ENCODE measurements at places on chromosomes 7 and 10.

- DNase-seq: no peak
Measured at GRCh38 chr10:42428534-42428933, 209.8 kb downstream of the ZNF33B start.

- DNase-seq: no peak
Measured at GRCh38 chr10:67306588-67307205, 380.9 kb downstream of the LRRTM3 start.

DNA sequence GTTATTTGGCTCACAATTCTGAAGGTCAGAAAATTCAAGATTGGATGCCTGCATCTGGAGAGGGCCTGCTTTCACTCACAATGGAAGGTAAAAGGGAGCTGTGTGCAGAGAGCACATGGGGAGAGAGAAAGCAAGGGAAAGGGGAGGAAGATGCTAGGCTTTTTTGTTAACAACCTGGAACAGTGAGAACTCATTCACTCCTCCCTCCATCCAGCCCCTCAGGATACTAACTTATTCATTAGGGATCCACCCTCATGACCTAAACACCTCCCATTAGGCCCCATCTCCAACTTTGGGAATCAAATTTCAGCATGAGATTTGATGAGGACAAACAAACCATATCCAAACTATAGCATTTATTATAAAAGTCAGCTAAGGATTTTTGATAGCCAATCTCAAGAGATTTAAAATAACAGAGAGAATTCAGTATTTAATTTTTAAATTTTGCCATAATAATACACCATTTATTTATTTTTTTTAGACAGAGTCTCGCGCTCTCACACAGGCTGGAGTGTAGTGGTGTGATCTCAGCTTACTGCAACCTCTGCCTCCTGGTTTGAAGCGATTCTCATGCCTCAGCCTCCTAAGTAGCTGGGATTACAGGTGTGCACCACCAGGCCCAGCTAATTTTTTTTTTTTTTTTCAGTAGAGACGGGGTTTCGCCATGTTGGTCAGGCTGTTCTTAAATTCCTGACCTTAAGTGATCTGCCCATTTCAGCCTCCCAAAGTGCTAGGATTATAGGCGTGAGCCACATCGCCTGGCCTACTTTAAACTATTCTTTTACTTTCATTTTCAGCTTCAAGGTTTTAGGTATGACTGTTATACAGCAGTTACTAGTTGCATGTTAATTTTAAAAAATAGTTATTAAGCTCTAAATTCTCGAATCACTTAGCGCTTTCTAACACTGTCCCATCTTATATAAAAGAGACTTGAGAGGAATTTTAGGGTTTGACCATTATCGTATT, 20.3 kb upstream of the ETV1 start:
- DNase-seq: no peak

DNA sequence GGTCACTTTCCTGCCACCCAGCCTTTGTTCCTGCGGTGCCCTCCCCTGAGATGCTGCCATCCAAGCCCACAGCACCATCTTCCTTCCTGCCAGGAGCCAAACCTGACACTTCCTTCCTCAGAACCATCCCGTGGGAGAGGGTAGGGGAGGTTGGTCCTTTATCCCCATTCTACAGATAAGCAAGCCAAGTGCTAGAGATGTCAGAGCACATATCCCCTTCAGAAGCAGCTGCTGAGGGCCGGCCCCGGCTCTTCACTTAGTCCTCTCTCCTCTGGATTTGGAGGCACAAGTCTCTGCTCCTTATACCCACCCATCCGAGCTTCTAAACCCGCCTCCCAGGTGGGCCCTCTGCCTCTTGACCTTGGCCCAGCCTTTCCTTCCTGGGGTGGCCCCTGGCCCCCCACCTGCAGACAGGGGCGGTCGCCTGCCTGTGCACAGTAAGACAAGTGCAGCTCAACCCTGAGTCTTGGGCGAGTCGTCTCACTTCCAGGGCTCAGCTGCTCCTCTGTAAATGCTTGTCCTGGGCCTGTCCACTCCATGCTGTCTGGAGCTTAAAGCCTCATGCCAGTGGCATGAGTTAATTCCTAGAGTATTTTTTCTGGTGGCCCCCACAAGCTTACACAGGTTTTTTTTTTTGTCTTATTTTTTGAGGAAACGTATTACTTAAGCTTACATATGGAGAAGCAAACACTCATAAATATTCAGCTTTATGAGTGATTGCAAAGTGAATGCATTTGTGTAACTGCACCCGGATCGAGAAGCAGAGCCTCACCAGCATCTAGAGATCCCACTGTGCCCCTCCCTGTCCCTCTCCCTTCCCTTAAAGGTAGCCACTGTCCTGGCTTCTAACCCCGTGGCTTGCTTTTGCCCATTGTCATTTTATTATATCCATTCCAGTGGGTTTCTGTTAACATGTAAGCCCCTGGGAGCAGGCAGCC, 125.1 kb downstream of the CDH23 start:
- no peak for DNase-seq

DNA sequence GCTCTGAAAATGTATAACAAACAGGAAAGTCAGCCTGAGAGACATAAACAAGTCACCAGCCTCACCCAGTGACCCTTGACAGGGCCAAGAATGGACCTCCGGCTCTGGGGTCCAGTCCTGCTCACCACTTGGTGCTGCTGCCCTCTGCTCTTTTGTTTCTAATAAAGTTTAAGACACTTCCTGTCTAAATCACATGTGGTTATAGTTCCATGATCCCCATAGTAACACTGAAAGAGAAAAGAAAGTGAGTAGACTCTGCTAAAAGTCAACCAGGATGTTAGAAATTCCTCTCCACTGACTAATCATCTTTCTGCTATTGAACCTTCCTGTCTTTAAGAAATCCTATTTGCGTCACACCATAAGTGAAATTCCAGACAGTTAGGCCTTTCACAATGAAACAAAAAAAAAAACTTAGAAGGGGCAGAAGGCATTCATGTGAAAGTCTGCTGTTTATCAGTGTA, 179.2 kb upstream of the BET1 start:
- peak; percentile 85 for DNase-seq

DNA sequence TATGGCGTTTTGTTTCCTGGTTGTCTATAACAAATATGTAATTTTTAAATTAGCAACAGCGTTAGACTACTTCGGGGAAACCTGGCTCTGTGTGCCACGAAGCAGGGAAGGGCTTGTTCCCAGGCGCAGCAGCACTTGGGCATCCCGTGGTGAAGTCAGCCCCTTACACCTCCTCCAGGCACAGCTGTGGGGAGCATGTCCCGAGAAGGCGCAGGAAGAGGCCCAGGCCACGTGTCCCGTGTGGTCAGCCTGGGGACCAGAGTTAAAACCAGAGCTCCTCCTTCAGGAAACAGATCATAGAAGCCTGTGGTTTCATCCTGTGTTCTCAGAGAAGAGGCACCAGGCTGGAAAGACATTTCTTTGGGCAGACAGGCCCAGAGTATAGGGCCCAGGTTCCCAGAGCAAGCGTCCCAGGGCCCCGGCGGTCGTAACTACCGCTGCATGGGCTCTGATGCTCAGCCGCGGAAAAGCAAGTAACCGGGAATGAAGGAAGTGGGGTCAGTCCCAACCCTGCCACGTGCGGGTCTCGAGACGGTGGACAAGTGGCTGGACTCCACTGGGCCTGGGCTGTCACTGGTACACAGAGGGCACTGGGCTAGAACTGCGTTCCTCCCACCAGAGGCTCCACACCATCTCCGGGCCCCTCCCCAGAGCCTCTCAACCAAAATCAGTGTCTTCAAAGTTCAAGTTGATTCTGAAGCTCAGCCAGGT, 7.1 kb downstream of the NUDT1 start:
- peak; percentile 91 for DNase-seq

DNA sequence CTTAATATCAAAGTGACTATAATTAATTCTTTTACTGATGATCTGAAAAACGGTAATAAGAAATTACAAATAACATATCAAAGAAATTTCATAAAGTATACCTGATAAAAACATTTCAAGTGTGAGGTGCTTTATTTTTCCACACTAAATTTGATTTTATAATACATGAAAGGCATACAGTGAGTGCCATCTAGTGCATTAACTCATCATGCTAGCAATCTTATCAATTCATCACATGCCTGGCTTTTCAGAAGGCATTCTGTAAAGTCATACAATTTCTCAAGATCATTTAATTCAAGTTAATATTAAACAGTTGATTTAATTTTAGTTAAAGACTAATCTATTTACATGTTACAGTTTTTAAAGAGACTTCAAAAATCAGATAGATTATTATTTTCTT, 1020.9 kb downstream of the GATA3 start:
- DNase-seq: no peak

DNA sequence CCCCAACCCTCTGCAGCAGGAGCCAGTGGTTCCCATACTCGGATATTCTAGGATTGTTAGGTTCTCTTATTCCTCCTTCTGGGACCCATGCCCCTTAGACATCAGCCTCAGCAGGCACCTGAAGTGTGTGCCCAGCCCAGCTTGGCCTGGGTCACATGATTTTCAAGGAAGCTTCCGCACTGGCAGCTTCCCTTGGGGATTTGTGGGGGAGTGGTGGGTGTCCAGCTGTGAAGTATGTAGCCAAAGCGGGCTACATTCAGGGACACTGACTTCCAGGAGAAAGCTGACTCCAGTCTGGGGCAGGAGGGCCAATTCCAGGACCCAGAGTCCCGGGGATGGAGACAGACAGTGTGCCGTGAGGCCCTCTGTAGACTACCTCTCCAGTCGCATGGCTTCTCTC, 1.3 kb downstream of the LDB1 start:
- no peak for DNase-seq

- DNase-seq: no peak
Measured at GRCh38 chr10:1559311-1559710, 178.0 kb downstream of the ADARB2 start.

- no peak for DNase-seq
Measured at GRCh38 chr10:46325021-46325420, 38.2 kb downstream of the ANTXRL start.
